ENCODE measurements at places on chromosomes 1 and 21. TPM values are rescaled to one million over a fixed set of nuclear protein-coding genes. Genes with fewer than 3 reads are reported as not detected.
A peak's percentile ranks its signal among the peaks of the same experiment; 100 is the strongest.

PAFAH2 gene
- total RNA-seq: 7.9 TPM

KDM1A gene
- 116 TPM for total RNA-seq

GRCh38 chr1:116878804-116879477, 30.8 kb upstream of the PTGFRN start:
- peaks cover 12% of the 10 kb centered on the region for H3K4me1 ChIP-seq

GRCh38 chr1:52365746-52366516, at the start of gene CC2D1B:
Gene CC2D1B, minus strand, starts transcription at chr1:52366205. Its CDS starts 1,585 bp downstream, at chr1:52364620.
- peak; percentile 97 for DNase-seq
- H3K4me3 ChIP-seq: peak within 1 kb of the TSS; percentile 89
- H3K36me3 ChIP-seq: peaks cover 41% of the 10 kb centered on the region
- no peaks in the 10 kb centered on the region for H3K27me3 ChIP-seq
- H3K27ac ChIP-seq: peak within 1 kb of the TSS; percentile 87
- H3K4me1 ChIP-seq: peaks cover 15% of the 10 kb centered on the region

GRCh38 chr1:232978091-232978634, 27.8 kb downstream of the NTPCR start:
- no peak overlapping the region for H3K4me3 ChIP-seq
- peaks cover 35% of the 10 kb centered on the region for H3K36me3 ChIP-seq
- peak; percentile 50 for DNase-seq
- peaks cover 44% of the 10 kb centered on the region for H3K4me1 ChIP-seq

GRCh38 chr1:215905493-215906115, 338.5 kb downstream of the KCTD3 start:
- 0 out of 2 replicates have a peak, but pooled peaks cover 3% of the 10 kb centered on the region for H3K27me3 ChIP-seq
- no peak overlapping the region for H3K27ac ChIP-seq
- H3K36me3 ChIP-seq: no peaks in the 10 kb centered on the region
- no peak for DNase-seq

DNA sequence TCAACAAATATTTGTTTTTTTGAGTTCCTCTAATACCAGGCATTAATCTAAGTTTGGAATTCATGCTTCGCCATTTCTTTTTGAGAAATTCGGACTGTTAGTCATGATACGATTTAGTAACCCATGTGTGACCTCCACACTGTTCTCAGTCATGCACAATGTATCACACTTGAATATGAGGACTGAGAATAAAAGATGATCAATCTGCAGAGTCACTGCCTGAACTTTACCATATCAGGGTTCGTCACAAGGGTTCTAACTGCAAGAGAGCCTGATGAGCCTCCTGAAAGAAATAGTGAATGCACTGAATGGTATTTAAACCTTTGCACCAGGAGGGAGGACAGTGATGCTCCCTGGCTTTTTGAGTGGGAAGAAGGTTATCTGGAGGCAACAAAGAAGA, 10.9 kb upstream of the FASLG start:
- DNase-seq: no peak
- H3K27me3 ChIP-seq: no peaks in the 10 kb centered on the region
- H3K36me3 ChIP-seq: no peaks in the 10 kb centered on the region
- no peak overlapping the region for H3K4me3 ChIP-seq
- no peaks in the 10 kb centered on the region for H3K4me1 ChIP-seq

DNA sequence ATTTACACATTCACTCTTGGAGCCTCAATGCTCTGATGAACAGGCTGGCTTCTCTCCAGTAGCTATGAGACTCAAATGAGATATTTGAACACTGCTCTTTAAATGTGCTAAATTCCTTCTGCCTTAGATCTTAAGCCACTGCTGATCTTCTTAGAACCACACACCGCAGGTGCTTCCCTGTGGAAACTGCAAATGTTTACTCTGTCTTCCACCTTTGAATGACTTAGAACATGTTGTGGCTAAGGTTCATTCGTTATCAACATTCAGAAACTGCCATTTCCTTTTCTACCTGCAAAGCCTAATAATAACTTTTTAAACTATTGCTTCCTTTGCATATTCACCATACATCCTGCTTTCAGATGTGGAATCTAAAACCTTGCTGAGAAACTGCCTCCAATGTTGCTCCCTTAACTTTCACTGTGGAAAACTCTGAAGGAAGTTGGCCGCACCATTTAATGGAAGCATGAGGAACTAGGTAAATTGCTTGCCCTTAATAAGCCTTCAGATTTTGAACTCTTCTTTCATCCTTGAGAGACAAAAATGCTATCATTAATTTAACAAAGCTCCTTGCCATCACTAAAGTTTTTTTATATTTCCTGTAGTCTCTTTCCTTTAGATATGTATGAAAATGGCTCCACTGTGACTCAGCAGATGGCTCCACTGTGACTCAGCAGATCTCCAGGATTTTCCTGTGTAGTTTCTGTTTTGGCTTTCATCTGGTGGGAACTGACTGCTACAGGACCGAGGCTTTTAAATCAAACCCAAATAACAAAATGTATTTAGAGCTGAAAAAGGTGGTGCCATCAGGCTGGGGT, 143.8 kb downstream of the TNFSF18 start:
- H3K4me1 ChIP-seq: peaks cover 84% of the 10 kb centered on the region
- no peaks in the 10 kb centered on the region for H3K27me3 ChIP-seq

GRCh38 chr1:36116901-36117300, 8.1 kb downstream of the COL8A2 start:
- H3K4me3 ChIP-seq: no peak overlapping the region
- no peaks in the 10 kb centered on the region for H3K36me3 ChIP-seq
- peaks cover 29% of the 10 kb centered on the region for H3K4me1 ChIP-seq
- H3K27me3 ChIP-seq: no peaks in the 10 kb centered on the region
- H3K27ac ChIP-seq: no peak overlapping the region

All from SJSA1 (cell line).